NCI-H774 (cell line): ENCODE measurements at places on chromosomes 6 and 20.
A peak's percentile ranks its signal among the peaks of the same experiment; 100 is the strongest.

DNA sequence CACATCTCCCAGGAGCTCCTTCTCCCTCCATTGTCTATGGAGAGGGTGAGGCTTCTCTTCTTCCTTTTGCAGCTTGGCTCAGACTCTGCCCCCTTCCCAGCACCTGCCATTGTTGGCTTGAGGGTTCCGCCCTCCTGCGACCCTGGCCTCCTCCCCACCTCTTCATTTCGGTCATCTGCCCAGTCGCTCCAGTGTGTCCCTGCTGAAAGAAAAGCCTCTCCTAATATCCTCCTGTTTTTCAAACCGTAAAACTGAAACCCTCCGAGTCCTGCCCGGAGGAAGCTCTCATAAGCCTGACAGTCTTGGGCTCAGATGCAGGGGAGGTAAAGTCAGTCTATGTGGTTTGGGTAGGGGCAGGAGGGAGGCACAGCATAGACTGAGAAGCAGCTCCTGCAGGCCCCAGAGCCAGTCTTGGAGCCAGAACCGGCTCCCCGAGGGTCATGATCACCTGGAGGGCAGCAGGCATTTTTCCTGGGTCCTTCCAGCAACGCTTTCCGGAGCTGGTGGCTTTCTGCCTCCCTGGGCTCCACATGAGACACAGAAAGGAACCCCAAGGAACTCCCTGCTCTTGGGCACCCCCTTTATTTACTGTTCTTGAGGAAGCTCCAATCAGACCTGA is 235.1 kb downstream of the SMOC2 start:
- no peak for DNase-seq

- DNase-seq = no peak
Measured at GRCh38 chr6:145860562-145860961, 46.0 kb upstream of the FBXO30 start.

DNA sequence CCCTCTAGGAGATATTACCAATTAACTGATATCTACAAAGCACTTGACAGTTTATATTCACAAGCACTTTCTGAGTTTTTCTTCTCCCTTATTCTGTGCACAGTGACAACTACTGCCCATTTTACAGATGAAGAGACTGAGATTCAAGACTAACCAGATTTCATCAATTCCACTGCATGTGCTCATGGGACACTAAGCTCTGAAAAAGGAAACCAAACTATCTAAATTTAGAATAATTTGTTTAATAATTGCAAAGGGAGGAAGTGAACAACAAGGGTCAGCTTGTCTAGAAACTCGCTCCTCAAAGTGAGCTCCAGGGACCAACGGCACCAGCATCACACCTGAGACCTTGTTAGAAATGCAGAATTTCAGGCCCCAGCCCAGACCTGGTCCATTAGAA is 50.8 kb upstream of the MYLIP start:
- no peak for DNase-seq

- no peak for DNase-seq
Measured at GRCh38 chr20:32460683-32461320, 102.7 kb downstream of the ASXL1 start.

GRCh38 chr20:48360342-48360975 is 467.3 kb downstream of the PREX1 start:
- no peak for DNase-seq

DNA sequence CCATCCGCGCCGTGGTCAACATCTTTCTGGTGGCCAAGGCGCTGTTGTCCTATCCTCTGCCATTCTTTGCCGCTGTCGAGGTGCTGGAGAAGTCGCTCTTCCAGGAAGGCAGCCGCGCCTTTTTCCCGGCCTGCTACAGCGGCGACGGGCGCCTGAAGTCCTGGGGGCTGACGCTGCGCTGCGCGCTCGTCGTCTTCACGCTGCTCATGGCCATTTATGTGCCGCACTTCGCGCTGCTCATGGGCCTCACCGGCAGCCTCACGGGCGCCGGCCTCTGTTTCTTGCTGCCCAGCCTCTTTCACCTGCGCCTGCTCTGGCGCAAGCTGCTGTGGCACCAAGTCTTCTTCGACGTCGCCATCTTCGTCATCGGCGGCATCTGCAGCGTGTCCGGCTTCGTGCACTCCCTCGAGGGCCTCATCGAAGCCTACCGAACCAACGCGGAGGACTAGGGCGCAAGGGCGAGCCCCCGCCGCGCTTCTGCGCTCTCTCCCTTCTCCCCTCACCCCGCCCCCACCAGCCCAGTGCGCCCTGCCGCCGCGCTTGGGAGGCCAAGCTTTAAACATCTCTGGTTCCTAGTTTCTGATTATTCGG is 4.0 kb downstream of the SLC32A1 start:
- no peak for DNase-seq

GRCh38 chr20:15209537-15209936 is 872.1 kb upstream of the FLRT3 start:
- DNase-seq = no peak

DNA sequence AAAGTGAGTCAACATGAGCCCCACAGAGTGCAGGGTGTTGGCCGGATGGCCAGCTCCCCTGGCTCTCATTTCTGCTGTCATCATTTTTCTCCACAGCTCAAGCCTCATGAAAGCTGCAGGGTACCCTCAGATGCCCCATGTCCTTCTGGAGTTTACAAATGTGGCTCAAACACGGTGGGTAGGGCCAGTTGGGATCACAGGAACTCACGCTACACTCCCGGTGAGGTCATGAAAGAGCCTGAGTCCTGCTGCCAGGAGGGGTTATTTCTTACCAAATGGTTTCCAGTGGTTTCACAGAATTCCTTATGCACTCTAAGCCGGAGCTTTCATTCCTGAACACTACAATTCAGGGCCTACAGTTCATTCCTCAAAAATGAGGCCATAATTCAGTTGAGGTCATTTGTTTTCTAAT is 78.7 kb downstream of the TMEM170B start:
- DNase-seq = no peak

- DNase-seq = no peak
Measured at GRCh38 chr20:58008413-58008812, 220.0 kb downstream of the ANKRD60 start.

DNA sequence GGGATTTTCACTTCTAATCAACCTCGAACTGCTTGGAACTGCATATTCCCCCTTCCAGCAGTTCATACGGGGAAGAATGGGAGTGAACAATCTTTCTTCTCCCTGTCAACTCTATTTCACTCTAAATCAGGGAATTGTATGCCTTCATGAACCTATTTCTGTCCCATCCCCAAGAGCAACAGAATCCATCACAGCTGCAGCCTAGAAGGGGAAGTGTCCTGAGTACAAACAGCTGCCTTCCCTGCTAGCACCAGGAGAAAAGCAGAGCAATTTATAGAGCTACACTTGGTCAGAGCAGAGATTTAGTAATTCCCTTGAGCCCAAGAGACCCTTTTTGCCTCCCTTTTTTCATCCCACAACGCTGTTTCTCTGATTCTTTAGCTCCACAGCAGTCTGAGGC is 208.4 kb downstream of the ADGRG6 start:
- no peak for DNase-seq

DNA sequence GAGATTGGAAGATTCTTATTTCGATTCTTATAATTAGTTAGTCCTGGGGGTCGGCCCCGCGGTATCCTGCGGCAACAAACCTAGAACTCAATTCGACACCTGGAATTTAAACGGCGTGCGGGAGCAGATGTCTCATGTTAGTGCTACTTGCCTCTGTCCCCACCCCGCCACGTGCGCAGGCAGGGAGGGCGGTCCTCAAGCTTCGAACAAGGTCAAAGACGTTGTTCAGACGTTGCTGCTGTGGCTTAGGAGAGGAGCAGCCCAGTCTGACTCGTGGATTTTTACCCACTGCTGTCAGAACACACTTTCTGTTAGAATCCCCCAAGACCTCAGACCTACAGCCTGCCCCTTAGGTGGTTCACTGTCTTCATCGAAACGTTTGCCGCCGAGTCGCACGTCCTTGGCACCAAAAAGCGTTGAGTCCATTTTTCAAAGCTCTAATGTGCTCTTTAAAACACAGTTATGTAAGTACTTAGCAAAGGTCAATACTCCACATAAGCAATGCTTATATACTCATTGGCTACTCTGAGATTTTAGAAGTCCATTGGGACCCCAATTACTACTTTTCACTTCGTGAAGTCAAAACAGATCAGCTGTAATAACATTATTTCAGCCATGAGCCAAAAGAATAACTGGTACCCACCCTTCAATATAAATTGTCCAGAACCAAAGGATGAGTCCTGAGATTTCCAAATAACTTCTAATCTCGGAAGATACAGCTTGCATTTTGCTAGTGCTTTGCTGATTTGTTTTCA is 2.7 kb upstream of the C6orf62 start:
- peak; percentile 89 for DNase-seq

DNA sequence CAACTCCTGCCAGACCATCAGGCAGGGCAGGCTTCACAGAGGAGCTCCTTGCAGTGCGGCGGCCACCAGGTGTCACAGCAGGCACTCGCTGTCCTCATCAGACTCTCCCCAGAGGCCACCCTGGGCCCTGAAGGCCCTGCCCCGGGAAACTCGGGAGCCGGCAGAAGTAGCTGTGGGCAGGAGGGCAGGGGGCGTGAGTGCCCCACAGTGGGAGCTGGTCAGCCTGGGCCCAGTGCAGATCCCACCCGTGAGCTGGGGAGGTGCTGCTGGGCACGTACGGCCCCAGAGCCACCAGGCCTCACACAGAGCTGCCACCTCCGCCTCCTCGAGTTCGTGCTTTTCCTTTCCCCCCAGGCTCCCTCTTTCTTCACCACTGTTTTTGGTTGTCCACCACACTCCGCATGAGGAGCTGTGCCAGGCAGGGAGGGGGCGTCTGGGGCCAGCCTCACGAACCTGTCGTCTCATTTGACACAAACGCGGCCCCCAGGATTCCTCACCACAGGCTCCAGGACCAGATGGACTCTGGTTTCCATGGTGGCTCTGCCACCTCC is 33.8 kb downstream of the FRMD1 start:
- no peak for DNase-seq

- DNase-seq = no peak
Measured at GRCh38 chr6:40394381-40394780, 192.8 kb downstream of the LRFN2 start.

DNA sequence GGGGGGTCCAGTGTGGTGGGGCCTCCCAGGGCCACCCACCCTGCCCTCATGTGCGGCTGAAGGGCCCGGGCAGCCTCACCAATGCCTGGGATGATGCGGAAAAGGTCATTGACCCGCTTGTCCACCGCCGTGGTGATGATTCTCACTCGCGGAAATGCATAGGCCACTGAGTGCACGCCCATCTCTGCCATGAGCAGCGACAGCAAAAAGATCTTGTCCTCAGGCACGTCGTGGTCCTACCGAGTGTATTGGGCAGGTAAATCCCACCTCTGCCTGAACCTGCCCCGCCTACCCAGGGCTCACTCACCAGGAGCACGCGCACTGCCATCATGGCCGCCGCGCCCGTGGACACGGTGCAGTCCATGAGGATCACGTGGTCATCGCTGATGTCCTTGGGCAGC is 16.1 kb downstream of the UCKL1 start:
- no peak for DNase-seq

GRCh38 chr20:62219101-62219991 is 732 bp downstream of the HRH3 start:
- DNase-seq = no peak

GRCh38 chr6:113018351-113019151 is 671.4 kb downstream of the RFPL4B start:
- DNase-seq = no peak

DNA sequence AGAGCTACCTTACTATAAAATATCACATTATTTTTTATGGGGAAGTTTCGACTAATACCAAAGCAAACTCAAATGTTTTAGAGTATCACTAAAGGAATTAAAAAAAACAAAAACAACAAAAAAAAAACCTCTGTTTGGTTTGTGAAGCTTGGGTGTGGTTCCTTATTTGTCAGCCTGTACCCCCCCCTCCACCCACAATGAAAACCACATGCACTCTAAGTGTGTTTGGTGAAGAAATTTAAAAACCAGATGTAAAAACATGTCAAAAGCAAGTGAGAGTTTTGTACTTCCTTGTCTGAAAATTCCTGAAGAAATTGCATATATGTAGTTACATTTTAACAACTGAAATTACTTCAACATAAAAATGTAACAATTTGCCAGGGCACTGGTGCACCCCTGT is 3.1 kb downstream of the STK38 start:
- DNase-seq = no peak

DNA sequence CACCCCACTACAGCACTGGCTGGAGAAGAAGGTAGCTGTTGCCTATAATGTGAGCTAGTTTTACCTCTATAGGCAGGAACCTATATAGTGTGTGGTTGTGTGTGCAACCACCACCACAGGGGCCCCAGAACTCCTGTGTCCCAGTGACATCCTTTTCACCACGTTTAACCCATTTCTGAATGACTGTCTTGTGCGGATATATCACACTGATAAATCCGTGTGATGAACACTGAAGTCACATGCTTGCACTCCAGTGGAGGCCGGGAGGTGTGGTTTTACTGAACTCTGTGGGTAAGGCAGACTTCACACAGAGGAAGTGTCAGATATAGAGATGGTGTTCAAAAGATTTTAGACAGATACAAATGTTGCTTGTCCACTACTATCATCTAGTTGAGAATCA is 32.5 kb downstream of the SDHAF4 start:
- no peak for DNase-seq

- no peak for DNase-seq
Measured at GRCh38 chr20:38447251-38447661, 12.1 kb upstream of the SNHG17 start.

DNA sequence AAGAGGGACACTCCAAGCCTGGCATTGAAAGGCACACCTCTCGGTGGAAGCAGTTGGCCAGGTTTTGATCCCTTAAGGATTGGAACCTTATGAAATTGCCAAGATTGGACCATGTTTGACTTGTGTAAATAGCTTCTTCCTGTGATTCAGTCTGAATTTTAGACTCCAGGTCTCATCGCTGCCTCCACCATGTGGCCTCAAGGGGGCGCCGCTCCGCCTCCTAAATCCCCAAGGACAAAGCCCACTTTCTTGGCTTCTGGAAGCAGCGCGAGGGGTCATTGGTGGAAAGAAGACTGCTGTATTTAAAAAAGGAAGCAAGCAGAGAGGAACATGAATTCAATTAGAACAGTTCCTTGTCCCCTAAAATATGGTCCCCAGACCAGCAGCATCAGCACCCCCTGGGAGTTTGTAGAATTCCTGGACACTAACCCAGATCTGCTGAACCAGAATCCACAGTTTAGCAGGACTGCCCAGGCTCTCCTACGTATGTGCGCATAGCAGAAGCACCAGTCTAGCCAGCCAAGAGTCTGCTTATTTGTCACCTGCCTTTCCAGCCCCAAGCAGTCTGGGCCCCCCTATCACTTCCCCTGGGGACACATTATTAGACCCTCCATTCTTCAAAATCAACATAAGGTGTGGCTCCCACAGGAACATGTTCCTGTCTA is 108.5 kb downstream of the LY86 start:
- DNase-seq = peak; percentile 63
